Fibroblast of the conjunctiva (primary cell): ENCODE measurements at places on chromosomes 6 and 20.

DNA sequence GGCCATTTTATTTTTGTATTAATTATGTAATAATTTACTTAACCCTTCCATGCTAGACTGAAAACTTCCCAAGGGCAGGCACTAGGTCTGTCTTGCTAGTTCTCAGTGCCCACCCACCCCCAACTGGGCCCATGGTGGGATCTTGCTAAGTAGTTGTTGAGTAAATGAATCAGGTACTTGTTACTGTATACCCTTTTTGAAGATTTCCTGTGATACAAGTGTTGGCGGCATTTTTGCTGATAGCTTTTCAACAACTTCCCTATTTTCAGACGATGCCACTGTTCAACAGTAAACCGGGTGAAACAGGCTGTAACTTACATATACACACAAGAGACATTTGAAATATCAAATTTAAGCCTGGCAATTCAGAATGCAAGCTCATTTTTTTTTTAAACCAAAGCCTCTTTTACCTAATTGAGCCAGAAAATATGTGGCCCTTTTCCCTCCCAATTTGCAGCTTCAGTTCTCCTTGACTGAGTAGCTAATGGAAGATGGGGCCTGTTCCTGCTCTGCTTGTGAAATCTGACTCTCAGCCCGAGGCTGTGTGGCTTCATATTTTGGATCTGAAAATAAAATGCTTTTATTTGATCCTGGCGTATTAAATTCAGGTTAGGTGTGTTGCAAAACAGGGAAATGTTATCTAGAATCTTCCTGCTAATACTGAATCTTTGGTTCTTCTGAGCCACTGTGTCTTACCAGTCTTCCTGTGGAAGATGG is 288.3 kb downstream of the NRN1 start:
- no peak for DNase-seq

- no peak for DNase-seq
Measured at GRCh38 chr20:63366390-63367365, 5.5 kb upstream of the CHRNA4 start.

DNA sequence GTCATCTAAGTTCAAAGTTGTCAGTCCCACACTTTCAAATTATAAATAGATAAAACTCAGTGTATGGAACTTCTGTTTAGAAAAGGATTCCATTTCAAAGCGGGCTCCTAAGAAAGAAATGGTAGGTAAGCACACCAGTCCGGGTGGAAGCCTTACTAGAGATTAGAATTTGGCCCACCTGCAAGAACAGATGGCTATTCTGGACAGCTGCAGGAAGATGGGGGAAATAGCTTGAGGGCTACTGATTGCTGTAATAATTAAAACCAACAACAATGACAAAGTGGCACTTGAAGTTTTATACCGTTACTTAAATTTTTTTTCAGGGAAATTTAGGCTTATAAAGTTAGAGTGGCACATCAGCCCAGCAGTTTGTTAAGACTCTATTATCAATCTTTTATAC is 83.3 kb downstream of the HIVEP2 start:
- DNase-seq: no peak

DNA sequence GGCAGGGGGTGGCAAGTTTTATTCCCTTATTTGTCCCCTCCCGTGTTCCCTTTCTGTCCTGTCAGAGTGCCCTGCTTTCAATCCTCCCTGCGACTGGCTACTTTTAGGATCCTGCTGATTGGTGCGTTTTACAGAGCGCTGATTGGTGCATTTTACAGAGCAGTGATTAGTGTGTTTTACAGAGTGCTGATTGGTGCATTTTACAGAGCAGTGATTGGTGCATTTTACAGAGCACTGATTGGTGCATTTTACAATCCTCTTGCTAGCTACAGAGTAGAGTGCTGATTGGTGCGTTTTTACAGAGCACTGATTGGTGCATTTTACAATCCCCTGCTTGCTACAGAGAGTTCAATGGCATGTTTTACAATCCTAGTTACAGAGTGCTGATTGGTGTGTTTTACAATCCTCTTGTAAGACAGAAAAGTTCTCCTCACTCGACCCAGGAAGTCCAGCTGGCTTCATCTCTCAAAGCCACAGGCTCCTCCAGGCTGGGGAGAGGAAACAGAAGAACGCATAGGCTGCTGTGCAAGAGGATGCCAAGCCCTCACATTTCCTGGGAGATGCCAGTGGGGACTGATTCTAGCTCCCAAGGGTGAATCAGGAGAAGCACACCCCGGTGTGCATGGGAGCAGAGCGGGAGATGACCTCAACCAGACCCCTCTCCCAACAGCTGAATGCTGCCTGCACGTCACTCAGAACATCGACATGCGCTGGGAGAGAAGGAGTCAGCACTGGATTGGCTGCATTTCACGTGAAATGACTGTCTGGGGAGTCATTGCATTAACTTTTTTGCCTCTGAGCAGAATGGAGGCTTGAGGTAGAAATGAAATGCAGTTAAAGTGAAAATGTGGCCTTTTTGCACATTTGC is 48.3 kb upstream of the SLC22A23 start:
- DNase-seq: no peak

DNA sequence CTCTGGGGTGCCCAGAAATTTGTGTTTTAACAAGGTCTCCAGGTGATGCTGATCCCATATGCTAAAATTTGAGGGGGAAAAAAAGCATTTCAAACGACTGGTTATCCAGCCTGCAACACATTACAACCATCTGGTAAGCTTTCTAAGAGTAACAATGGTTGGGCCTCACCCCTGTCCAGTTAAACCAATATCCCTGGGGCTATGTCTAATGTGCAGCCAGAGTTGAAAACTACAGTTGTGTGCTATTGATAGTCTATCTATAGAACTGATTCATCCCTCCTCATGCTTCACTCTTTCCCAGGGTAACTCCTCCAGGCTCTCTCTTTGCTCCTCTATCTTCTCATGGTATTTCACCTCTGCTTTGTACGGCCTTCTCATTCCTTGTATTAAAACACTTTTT is 458.3 kb downstream of the MMUT start:
- DNase-seq: no peak

DNA sequence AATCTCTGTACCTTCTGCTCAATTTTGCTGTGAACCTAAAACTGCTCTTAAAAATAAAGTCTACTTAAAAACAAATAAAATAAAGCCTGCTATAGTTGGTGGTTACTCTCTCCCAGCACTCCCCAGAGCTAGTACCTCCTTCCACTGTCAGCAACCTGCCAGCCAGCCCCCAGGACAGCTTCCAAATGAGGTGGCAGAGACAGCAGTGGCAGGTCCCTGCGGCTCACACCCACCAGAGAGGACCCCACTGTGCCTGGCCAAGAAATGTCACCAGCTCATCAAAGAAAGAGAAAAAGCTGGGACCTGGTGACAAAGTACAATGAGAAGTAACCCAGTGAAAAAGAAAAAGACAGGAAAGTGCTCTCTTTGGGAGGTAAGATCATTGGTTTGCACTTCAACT is 15.2 kb downstream of the APMAP start:
- no peak for DNase-seq
